ENCODE measurements at places on chromosomes 7 and 10. TPM values are rescaled to one million over a fixed set of nuclear protein-coding genes. Genes with fewer than 3 reads are reported as not detected.

DNA sequence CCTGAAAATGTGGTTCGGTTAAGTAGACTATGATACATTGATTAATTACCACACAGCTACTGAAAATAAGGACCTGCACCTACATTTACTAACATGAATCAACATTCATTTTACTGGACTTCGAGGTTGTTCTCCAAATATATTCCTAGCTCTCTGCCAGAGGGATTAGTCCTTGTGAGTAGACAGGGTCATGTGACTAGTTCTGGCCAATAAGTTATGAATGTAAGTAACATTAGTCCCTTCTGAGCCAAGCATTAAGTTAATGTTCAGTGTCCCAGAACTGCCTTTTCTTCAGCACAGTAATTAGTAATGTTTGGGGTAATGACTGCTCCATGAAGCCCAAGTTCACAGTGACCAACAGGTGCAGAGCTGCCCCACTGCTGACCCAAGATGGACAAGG is 9.2 kb downstream of the ITIH5 start:
- H3K27ac ChIP-seq = no peak overlapping the region
- H3K36me3 ChIP-seq = no peaks in the 10 kb centered on the region
- DNase-seq = no peak
- H3K4me1 ChIP-seq = no peaks in the 10 kb centered on the region
- H3K4me3 ChIP-seq = no peak overlapping the region
- H3K27me3 ChIP-seq = peaks cover 10% of the 10 kb centered on the region

- no peak overlapping the region for H3K4me3 ChIP-seq
- no peak overlapping the region for H3K27ac ChIP-seq
- DNase-seq = no peak
- H3K4me1 ChIP-seq = no peaks in the 10 kb centered on the region
- no peaks in the 10 kb centered on the region for H3K36me3 ChIP-seq
- H3K27me3 ChIP-seq = no peaks in the 10 kb centered on the region
Measured at GRCh38 chr7:85630904-85631600, 444.2 kb upstream of the SEMA3D start.

- H3K4me3 ChIP-seq = no peak overlapping the region
- DNase-seq = no peak
- no peaks in the 10 kb centered on the region for H3K36me3 ChIP-seq
- no peak overlapping the region for H3K27ac ChIP-seq
- H3K27me3 ChIP-seq = no peaks in the 10 kb centered on the region
Measured at GRCh38 chr10:130816116-130816901, 495.2 kb downstream of the TCERG1L start.

GRCh38 chr7:40883826-40884225 is 749.0 kb downstream of the SUGCT start:
- no peaks in the 10 kb centered on the region for H3K4me1 ChIP-seq
- no peaks in the 10 kb centered on the region for H3K27me3 ChIP-seq
- no peak overlapping the region for H3K4me3 ChIP-seq
- no peak overlapping the region for H3K27ac ChIP-seq

DNA sequence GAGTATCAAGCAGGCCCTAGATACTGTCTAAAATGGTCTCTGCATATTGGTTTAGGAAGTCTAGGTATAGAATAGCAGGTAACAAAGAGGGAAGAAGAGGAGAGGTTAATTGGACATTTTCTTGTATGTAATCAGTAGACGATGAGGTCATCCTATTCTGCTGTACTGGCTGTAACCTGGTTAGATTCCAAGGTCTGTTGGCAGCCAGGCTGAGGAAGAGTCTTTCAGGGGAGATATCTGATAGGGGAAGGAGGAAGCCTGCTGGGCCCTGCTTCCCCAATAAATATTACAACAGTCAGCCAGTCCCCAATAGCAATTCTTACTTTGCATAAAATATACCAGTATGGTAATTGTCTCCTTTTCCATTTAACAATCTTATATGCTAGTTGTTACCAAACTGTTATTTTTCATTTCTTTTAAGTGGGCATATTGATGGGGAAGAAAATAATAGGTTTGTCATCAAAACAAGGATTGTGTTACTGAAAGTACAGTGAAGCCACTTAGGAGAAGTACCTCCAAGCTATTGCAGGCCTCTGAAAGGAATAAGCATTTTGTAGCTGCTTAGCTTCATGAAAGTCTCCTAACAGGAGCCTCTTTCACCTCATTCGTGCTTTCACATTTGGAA is 186.4 kb downstream of the LRRC4 start:
- H3K27me3 ChIP-seq = no peaks in the 10 kb centered on the region
- peaks cover 13% of the 10 kb centered on the region for H3K36me3 ChIP-seq
- H3K4me3 ChIP-seq = no peak overlapping the region
- H3K4me1 ChIP-seq = no peaks in the 10 kb centered on the region

DNA sequence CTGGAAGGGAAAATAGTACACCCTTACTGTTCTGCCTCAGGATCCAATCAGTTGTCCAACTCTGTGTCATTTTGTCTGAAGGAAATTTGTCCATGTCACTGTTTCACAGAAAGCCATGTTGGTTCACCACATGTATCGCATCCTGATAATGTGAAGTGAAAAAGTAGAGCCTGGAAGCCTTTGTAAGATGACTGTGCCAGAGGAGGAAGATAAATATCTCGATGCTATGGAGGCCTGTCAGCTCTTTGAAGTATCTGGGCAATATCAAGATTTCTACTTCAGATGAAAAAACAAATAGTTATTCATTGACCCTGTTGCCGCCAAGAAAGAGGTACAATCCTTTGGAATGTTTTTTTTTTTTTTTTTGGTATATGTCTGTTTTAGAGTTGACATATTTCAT is 270.5 kb downstream of the PHF14 start:
- no peaks in the 10 kb centered on the region for H3K27me3 ChIP-seq
- H3K4me3 ChIP-seq = no peak overlapping the region
- H3K4me1 ChIP-seq = no peaks in the 10 kb centered on the region

- H3K36me3 ChIP-seq = peaks cover 2% of the 10 kb centered on the region
- no peak overlapping the region for H3K27ac ChIP-seq
- DNase-seq = no peak
Measured at GRCh38 chr7:130409712-130410072, 29.4 kb downstream of the CPA1 start.

DNA sequence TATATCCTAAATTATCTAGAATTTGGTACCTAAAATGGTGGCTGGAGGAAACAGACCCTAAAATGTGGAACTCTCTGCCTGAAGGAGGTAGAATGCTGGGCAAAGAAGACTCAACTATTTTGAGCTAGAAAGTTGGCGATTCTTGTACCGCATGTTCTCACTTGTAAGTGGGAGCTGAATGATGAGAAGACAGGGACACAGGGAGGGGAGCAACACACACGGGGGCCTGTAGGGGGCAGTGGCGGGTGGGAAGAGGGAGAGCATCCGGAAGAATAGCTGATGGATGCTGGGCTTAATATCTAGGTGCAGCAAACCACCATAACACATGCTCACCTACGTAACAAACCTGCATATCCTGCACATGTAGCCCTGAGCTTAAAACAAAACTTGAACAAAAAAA is 250.6 kb downstream of the CALN1 start:
- no peak overlapping the region for H3K4me3 ChIP-seq
- H3K27me3 ChIP-seq = no peaks in the 10 kb centered on the region
- H3K4me1 ChIP-seq = no peaks in the 10 kb centered on the region
- no peak overlapping the region for H3K27ac ChIP-seq

DNA sequence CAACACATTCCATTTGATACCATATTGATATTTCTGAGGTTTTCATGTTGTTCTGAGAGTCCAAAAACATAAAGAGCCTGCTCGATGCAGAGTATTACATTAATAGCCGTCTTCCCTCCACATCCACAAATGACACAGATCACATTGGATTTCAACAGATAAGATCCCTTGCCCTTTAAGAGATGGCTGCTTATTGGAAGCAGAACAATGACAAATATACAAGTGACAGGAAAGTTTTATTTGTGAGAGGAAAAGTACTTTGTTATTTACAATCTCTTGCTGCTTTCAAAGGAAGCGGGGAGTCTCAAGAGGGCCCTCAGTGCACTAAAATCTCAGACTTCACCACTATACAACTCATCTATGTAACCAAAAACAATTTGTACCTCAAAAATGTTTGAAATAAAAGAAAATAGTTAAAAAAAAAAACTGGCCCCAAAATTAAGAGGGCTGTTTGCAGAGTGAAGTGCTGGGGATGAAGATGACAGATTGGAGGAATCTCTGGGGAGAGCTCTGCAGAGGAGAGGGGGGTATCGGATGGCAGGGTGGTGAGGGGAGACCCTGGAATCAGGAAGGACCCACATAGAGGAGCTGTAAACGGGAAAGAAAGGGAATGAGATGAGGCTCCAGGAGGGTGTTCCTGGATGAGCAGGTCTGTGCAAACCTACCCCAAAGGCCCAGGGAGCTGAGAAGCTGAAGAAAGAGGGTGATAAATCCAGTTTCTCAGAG is 42.5 kb upstream of the ZNF438 start:
- DNase-seq = no peak
- H3K27ac ChIP-seq = no peak overlapping the region
- H3K36me3 ChIP-seq = no peaks in the 10 kb centered on the region
- no peak overlapping the region for H3K4me3 ChIP-seq
- H3K27me3 ChIP-seq = no peaks in the 10 kb centered on the region

- no peaks in the 10 kb centered on the region for H3K36me3 ChIP-seq
- H3K4me3 ChIP-seq = no peak overlapping the region
- H3K4me1 ChIP-seq = no peaks in the 10 kb centered on the region
Measured at GRCh38 chr7:78691584-78691983, 761.9 kb downstream of the MAGI2 start.

DNA sequence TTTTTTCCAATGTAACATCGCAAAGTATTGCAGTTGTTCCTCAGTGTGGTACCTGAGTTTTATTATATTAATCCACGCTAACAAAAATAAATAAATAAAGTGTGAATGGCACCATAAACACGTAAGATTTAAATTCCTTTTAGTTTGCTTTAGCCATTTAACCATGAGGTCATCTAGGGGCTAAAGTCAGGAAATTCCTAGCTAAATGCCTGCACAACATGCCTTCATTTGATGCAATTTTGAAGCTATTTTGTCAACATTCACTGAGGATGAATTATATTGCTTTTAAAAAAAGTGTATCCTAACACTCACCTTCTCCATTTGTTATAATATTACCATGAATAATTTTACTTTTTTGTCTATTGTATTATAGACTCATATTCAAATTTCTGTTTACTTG is 714.4 kb downstream of the GATA3 start:
- no peak overlapping the region for H3K27ac ChIP-seq
- no peak for DNase-seq

GRCh38 chr7:96747418-96747940 is 37.8 kb upstream of the SEM1 start:
- no peaks in the 10 kb centered on the region for H3K4me1 ChIP-seq
- H3K36me3 ChIP-seq = no peaks in the 10 kb centered on the region
- no peak overlapping the region for H3K27ac ChIP-seq
- H3K27me3 ChIP-seq = no peaks in the 10 kb centered on the region

DNA sequence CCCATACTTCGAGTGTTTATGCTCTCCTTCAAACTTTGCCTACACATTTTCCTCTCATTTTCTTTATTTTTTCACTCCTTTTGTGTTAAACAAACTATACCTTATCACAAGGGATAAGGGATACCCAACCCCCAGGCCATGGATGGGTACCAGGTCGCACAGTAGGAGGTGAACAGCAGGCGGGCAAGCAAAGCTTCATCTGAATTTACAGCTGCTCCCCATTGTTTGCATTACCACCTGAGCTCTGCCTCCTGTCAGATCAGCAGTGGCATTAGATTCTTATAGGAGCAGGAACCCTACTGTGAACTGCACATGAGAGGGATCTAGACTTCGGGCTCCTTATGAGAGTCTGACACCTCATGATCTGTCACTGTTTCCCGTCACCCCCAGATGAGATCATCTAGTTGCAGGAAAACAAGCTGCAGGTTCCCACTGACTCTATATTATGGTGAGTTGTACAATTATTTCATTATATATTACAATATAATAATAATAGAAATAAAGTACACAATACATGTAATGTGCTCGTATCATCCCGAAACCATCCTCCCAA is 28.5 kb downstream of the ZC3HC1 start:
- DNase-seq = no peak
- no peaks in the 10 kb centered on the region for H3K27me3 ChIP-seq
- H3K4me1 ChIP-seq = no peaks in the 10 kb centered on the region
- H3K4me3 ChIP-seq = no peak overlapping the region
- H3K27ac ChIP-seq = no peak overlapping the region

DNA sequence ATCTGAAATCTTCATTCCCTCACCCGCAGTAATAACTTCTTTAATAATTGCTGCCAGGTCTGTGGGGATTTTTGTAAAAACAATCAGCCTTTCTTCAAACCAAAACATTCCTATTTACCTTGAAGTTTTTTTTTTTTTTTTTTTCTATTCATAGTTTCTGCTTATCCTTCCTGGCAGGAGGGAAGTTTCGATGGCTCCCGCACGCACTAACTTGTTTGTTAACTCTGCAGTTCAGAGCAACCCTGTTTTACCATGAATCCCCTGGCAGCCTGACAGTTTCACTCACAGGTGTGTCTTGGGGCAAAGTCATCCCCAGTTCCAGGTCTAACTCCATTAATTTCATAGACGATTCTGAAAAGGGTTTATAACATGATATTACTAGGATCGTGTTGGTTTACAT is 149.3 kb downstream of the KLF6 start:
- no peak overlapping the region for H3K27ac ChIP-seq
- no peaks in the 10 kb centered on the region for H3K4me1 ChIP-seq
- no peak for DNase-seq
- H3K4me3 ChIP-seq = no peak overlapping the region

DNA sequence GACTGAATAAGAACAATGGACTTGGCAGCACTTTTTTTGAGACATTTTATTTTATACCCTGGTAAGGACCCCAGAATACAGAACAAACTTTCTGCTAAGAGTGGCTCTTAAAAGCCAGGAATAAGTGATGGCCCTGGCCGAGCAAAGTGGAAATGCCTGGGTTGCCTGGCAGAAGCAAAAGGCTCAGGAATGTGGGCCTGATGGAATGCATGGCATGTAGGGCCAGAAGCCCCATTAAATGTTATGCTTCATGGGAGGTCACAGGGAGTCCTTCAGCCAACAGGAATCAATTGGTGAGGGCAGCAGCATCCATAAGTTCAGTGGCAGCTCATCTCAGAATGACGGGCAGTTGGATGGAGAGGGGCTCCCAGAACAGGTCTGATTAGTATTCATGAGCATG is 301.5 kb upstream of the CACNA2D1 start:
- no peaks in the 10 kb centered on the region for H3K36me3 ChIP-seq
- H3K27ac ChIP-seq = no peak overlapping the region
- H3K4me3 ChIP-seq = no peak overlapping the region

FKBP9 gene
- total RNA-seq = 2.3 TPM

LRRC17 gene
- not detected for total RNA-seq

SLC29A4 gene
- total RNA-seq = 0.95 TPM

NUTM2A gene
- 1.5 TPM for total RNA-seq

ELAPOR2 gene
- total RNA-seq = 8.6 TPM

STAG3 gene
- 5.0 TPM for total RNA-seq

SAMD9L gene
- 49.2 TPM for total RNA-seq

POMZP3 gene
- total RNA-seq = 17.1 TPM
